ENCODE measurements at places on chromosomes 2 and 18. TPM values are rescaled to one million over a fixed set of nuclear protein-coding genes. Genes with fewer than 3 reads are reported as not detected.

DNA sequence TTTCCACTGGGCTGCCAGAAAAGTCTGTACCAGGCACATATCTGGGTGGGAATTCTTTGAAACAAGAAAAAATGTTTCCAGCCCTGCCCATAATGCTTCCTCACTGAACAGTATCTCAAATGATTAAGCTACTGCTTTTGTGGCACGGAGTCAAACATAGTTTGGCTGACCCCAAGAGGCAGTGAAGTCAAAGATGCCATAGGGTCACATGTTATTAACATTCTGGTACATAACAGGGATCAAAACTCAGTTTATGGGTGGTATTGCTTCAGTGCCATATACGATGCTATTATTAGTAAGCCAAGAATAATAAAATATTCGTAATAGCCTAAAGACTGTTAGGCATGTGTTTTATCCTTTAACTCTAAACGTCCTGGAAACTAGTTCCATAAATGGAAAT, 112.4 kb downstream of the FEZ2 start:
- H3K4me1 ChIP-seq = no peaks in the 10 kb centered on the region
- H3K27ac ChIP-seq = no peak overlapping the region
- H3K36me3 ChIP-seq = no peaks in the 10 kb centered on the region
- H3K4me3 ChIP-seq = no peak overlapping the region
- DNase-seq = no peak
- H3K27me3 ChIP-seq = no peaks in the 10 kb centered on the region

DNA sequence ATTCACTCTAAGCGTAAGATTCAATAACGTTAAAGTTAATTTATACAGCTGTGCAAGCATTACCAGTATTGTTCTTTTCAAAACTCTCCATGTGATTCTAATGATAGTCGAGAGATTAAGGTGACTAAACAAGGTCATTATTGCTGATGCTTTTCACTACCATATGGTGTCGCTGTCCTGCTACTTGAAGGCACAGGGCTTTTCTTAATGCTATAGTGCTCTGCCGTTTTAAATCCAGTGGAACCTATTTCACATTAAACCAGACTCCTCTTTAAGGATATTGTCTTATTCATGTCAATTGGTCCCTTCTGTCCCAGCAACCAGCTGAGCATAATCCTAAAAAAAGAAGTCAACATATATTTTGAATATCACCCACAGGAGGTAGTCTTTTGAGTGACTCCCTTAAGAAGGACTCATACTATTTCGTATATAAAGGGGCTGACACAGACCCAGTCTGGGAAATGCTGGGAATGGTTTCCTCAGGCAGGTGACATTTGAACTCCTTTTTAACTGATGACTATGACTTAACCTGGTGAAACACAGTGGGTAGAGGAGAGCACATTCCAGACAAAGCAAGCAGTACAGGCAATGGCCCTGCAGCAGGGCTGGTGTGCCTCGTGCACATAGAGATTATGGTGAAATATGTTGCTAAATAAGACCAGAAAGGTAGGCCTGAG, 53.9 kb upstream of the CYTIP start:
- DNase-seq = no peak
- H3K4me3 ChIP-seq = no peak overlapping the region
- peaks cover under 1% of the 10 kb centered on the region for H3K4me1 ChIP-seq
- H3K27ac ChIP-seq = no peak overlapping the region
- no peaks in the 10 kb centered on the region for H3K36me3 ChIP-seq
- no peaks in the 10 kb centered on the region for H3K27me3 ChIP-seq

- DNase-seq = no peak
- no peaks in the 10 kb centered on the region for H3K27me3 ChIP-seq
- H3K27ac ChIP-seq = no peak overlapping the region
- H3K36me3 ChIP-seq = no peaks in the 10 kb centered on the region
- H3K4me1 ChIP-seq = no peaks in the 10 kb centered on the region
- H3K4me3 ChIP-seq = no peak overlapping the region
Observed at GRCh38 chr2:45373534-45373933, 237.5 kb downstream of the SRBD1 start.

DNA sequence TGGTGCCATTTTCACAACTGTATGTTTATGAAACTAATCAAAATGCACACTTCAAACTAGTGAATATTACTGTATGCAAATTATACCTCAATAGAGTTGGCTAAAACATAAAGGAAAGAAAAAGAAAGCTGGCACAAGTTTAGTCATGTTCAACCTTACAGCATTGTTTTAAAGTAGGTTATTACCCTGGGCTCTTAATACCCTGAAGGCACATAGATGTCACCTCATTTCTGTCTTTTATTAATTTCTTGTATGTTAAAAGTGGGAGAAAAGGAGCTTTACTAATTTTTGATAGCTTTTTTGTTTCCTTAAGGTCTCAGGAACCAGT, 32.7 kb downstream of the TMEM131 start:
- H3K4me3 ChIP-seq = no peak overlapping the region
- H3K27ac ChIP-seq = no peak overlapping the region
- H3K27me3 ChIP-seq = no peaks in the 10 kb centered on the region

GRCh38 chr2:220226546-220226945, 599.1 kb downstream of the SLC4A3 start:
- H3K36me3 ChIP-seq = no peaks in the 10 kb centered on the region
- H3K27ac ChIP-seq = no peak overlapping the region
- H3K4me3 ChIP-seq = no peak overlapping the region
- no peaks in the 10 kb centered on the region for H3K27me3 ChIP-seq

The BCL2 gene
- polyA plus RNA-seq = 29.8 TPM

The LGALSL gene
- 0.72 TPM for polyA plus RNA-seq

- H3K4me3 ChIP-seq = no peak overlapping the region
- no peaks in the 10 kb centered on the region for H3K36me3 ChIP-seq
- H3K27ac ChIP-seq = no peak overlapping the region
- no peaks in the 10 kb centered on the region for H3K27me3 ChIP-seq
Observed at GRCh38 chr2:236718207-236718992, 148.8 kb downstream of the ACKR3 start.

The UPP2 gene
- polyA plus RNA-seq = not detected

DNA sequence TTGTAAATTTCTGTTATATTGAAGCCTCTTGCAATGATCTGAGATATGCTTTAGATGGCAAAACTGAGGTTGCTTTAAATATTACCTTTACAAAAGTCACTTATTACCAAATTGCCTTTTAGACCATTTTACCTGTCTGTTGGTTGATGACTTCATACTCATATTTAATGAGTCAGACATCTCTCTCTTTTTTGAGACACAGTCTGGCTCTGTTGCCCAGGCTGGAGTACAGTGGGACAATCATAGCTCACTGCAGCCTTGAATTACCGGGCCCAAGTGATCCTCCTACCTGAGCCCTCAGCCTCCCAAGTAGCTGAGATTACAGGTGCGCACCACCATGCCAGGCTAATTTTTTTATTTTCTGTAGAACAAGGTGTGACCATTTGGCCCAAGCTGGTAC, 11.5 kb upstream of the PPP4R3B start:
- H3K4me3 ChIP-seq = no peak overlapping the region
- H3K36me3 ChIP-seq = no peaks in the 10 kb centered on the region
- no peaks in the 10 kb centered on the region for H3K27me3 ChIP-seq
- H3K27ac ChIP-seq = no peak overlapping the region
- DNase-seq = no peak

The CDK15 gene
- polyA plus RNA-seq = not detected

The TDRD15 gene
- polyA plus RNA-seq = 0.05 TPM

The SPDYA gene
- polyA plus RNA-seq = 0.61 TPM

Data from CD8-positive, alpha-beta memory T cell (primary cell).